Progenitor cell of endocrine pancreas (in vitro differentiated cells): ENCODE measurements at places on chromosomes 11 and 22.

GRCh38 chr11:61332281-61332796 lies 566 bp downstream of the DDB1 start:
- DNase-seq = no peak

- no peak for DNase-seq
Measured at GRCh38 chr11:64059339-64060140, 23.8 kb downstream of the FLRT1 start.

DNA sequence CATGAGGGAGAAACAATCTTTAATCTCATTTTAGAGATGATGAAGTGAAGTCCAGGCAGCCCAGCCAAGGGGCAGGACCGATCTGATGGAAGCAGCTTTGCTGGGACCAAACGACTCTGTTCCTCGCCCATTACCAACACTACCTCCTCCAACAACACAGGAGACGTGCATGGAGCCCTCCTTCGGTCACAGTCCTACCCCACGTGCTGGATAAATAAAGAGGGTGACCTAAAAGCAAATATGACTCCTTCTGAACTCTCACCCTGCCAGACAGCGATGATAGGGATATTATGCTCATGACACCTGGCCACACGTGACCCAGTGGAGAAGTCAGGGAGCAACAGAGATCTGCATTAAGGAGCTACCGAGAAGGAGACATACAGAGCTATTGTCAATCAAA lies 26.0 kb downstream of the SCGB1A1 start:
- DNase-seq = no peak

GRCh38 chr11:2664376-2664775 lies 35.4 kb downstream of the KCNQ1OT1 start:
- peak; percentile 1 for DNase-seq

GRCh38 chr11:78800756-78801155 lies 226.1 kb upstream of the NARS2 start:
- no peak for DNase-seq

- DNase-seq = no peak
Measured at GRCh38 chr11:17378655-17379054, 9.8 kb downstream of the KCNJ11 start.

DNA sequence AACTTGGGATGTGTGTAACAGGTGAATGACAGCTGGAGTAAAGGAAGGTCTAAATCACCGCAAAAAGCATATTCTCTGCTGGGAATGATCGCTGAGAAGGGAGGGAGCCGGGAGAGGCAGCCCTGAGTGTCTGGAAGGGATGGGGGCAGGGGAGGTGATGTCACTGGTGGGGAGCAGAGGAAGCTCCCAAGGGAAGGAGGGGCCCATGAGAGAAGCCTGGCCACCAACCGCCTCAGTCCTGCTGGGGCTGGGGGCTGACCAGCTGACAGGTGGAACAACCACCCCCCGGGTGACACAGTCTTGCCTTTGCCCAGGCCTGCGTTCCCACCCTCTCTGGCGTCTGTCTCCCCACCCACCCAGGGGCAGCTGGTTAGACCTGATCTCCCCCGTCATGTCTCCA lies 6.0 kb upstream of the FLRT1 start:
- no peak for DNase-seq

GRCh38 chr11:21307874-21308273 lies 638.5 kb downstream of the NELL1 start:
- no peak for DNase-seq

- no peak for DNase-seq
Measured at GRCh38 chr22:48426466-48427380, 1401.0 kb downstream of the BRD1 start.

GRCh38 chr11:16191868-16192240 lies 164.5 kb downstream of the SOX6 start:
- DNase-seq = no peak
